Sigmoid colon (tissue), 7 donors: ENCODE measurements at places on chromosomes 13 and 19. TPM values are rescaled to one million over a fixed set of nuclear protein-coding genes. Genes with fewer than 3 reads are reported as not detected.

The A1BG gene
- total RNA-seq: 17.4 TPM

DNA sequence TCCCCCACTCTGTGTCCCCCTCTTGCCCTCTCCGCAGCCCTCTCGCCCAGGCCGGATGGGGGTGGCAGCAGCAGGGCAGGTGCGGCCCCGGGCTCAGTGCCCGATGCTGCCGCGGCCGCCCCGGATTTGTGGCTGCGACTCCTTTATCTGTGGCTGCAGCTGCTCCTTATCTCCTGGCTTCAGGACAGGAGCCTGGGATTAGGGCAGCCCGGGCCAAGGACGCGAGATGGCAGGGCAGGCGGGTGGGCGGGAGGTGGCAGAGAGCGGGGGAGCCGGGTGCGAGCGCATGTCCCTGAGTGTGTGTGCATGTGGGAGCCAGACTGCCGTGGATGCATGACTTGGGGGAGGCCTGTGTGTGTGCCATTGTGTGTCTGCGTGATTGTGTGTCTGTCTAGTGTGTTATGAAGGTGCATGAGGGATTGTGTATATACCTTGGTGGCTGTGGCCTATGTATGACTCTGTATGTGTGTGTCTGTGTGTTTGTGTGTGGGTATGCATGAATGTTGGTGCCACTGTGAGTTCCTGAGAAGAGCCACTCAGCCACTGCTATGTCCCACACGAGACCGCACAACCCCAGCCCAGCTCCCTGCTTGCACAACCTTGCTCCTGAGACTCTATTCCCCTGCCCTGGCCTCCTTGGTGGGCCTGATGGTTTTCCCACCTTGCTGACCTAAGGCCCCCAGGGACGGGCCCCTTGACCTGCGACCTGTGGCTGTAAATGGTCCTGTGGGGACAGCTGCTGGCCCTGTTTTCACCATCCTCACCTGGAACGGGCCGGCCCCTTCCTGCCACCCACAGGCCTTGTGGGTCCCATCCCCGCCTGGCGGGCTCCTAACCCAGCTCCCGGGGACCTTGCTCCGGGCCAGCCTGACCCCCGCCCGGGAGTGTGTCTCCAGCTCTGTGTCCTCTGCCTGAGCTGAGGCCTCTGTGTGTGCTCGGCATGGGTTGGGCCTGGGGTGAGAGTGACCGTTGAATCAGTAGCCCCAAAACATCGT is 5.3 kb upstream of the NRTN start:
- H3K4me3 ChIP-seq: no peak overlapping the region
- no peak overlapping the region for H3K27ac ChIP-seq
- peaks cover 17% of the 10 kb centered on the region for H3K27me3 ChIP-seq

DNA sequence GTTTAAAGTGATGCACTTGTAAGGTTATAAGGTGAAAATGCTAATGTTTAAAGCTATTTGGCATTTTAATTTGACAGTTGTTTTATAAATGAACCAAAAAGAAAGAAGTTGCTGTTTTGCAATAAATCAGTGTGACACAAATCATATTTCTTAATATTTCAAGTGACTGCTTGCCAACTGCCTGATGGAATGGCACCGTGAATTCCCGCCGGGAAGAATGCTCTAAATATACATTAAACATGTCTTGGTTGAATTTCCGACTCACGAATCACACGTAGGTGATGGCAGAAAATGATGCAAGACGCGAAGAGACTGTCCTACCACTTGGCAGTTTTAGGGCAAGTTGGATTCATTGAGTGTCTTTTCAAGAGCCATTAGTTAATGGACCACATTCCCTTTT is 3.1 kb upstream of the GJB2 start:
- DNase-seq: no peak
- no peak overlapping the region for H3K4me3 ChIP-seq
- H3K36me3 ChIP-seq: no peaks in the 10 kb centered on the region

GRCh38 chr19:18594096-18594823 is 5.7 kb downstream of the REX1BD start:
- no peaks in the 10 kb centered on the region for H3K36me3 ChIP-seq
- peak; percentile 90 for DNase-seq
- no peaks in the 10 kb centered on the region for H3K4me1 ChIP-seq
- H3K4me3 ChIP-seq: peak overlapping the region; percentile 44
- H3K27ac ChIP-seq: no peak overlapping the region

DNA sequence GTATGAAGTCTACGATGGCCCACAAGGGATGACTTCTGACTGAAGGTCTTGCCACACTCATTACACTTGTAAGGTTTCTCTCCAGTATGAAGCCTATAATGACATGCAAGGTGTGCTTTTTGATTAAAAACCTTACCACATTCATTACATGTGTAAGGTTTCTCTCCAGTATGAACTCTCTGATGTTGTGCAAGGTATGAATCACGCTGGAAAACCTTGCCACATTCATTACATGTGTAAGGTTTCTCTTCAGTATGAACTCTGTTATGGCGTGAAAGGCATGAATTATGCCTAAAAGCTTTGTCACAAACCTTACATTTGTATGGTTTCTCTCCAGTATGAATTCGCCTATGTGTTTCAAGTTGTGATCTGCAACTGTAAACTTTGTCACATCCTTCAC is 15.0 kb upstream of the ZNF83 start:
- H3K36me3 ChIP-seq: peaks cover 34% of the 10 kb centered on the region
- H3K27ac ChIP-seq: no peak overlapping the region
- H3K27me3 ChIP-seq: no peaks in the 10 kb centered on the region
- no peak for DNase-seq
- H3K4me3 ChIP-seq: no peak overlapping the region
- no peaks in the 10 kb centered on the region for H3K4me1 ChIP-seq
